ENCODE measurements at places on chromosomes 5 and 9.
A peak's percentile ranks its signal among the peaks of the same experiment; 100 is the strongest.

DNA sequence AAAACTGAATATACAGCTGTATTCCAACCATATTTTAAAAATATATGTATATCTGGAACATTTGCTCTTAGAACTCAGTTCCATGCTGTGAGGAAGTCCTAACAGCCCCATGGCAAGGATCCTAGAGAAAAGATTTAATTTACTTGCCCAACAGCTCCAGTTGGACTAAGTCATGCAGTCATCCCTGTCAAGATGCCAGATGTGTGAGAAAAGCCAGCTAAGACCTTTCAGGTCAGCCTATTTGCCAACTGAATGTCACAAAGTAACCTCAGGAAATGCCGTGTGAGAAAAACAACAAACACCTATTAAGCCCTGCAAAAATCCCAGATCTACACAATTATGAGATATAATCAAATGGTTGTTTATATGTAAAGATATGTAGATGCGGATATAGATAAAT, 416.3 kb downstream of the NR2F1-AS1 start:
- no peak for DNase-seq

- no peak for DNase-seq
These were observed 209.3 kb upstream of the NREP start for GRCh38 chr5:111966290-111966689.

GRCh38 chr5:73415617-73416016, 33.0 kb downstream of the FOXD1 start:
- DNase-seq: no peak

DNA sequence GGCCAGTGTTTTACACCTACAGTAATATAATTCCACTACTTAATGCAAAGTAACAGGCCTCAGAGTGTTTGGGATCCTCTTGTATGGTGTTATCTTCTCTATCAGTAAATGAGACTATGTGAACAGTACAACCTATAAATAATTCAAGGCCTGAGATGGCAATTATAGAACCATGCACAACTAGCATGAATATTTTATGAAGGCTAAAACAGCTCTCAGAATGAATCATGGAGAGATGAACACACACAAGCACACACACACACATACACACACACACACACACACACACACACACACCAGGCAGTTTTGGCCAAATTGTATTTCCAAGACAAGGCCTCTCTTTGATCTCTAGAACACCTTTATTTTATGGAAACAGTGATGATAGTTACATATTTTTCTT, 224.9 kb downstream of the EBF1 start:
- DNase-seq: no peak

GRCh38 chr9:129311643-129312042, 133.6 kb upstream of the IER5L start:
- DNase-seq: no peak

DNA sequence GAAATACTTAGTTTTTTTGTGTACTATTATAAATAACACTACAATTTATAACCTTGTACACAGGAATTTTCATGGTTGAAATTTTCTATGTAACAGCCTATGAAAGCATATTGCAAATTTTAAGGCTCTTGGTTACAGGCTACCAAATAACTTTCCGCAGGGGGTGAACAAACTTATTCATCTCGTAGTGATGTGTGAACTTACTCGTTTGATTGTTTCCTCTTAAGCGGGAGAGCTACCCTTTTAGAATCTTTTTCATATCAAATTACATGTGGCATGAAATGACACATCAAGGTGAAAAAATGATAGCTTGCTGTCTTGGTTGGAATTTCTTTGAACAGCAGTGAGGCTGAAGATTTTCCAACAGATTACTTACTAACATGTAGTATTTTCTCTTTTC, 90.8 kb upstream of the GNA14 start:
- DNase-seq: no peak

GRCh38 chr5:133697536-133698258, 85.4 kb upstream of the FSTL4 start:
- no peak for DNase-seq

DNA sequence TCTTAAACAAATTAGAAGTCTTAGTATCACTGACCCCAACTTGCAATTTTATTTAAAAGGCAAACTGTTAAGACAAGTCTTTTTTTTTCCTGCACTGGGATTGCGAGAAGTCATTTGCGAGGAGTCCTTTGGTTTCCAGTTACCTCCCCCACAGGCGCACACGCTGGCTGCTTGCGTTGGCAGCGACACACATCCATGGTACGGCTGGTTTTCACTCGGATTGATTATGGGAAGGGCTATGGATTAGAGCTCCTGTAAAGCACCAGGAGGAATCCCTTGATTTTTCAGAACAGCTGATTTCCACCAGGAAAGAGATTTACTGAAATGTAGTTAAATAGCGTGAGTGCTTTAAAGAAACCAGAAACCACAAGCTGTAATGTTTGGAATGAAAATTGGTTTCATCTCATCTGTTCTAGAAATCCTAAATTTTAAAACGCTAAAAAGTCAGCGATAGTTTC, 737 bp downstream of the SLC1A3 start:
- DNase-seq: no peak

- DNase-seq: no peak
These were observed 589.9 kb downstream of the ZNF608 start for GRCh38 chr5:124156415-124156996.

DNA sequence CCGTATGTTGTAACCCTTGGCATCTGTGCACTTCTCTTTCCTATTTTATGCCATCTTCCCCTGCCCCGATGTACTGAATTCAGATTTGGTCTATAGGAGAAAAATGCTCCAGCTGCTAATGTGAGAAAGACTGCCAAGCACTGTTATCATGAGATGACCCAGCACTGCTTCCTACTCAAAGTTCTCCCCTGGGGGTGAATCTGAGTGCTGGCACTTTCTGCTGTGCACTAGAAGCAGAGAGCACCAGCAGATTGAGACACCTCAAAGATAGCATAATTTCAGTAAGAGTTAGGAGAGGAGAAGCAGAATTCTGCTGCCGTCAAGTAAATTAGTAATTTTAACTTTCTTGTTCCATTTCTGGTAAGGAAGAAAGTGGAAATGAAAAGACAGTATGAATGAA, 92.8 kb upstream of the ACOT12 start:
- no peak for DNase-seq

- DNase-seq: no peak
These were observed 2.0 kb downstream of the GADD45G start for GRCh38 chr9:89606624-89607311.

GRCh38 chr5:138024117-138024516, 8.8 kb downstream of the FAM13B start:
- DNase-seq: no peak

DNA sequence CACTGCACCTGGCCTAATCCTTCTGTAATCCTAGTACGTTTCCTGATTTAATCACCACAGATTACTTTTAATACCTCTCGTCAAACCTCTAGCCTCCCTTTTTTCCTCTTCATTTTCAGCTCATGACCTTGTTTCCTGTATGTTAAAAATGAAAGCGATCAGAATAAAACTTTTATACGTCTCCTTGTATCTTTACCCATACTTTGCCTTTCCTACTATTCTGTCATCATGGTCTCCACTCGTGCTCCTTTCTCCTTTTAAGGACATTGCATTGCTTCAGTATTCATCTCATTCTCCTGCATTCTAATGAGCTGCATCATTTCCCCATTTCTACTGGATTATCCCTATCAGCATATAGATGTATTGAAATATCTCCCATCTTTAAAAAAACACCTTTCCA, 8.5 kb downstream of the CDC42SE2 start:
- no peak for DNase-seq

- DNase-seq: no peak
These were observed 181.7 kb upstream of the TLX3 start for GRCh38 chr5:171127314-171127713.

DNA sequence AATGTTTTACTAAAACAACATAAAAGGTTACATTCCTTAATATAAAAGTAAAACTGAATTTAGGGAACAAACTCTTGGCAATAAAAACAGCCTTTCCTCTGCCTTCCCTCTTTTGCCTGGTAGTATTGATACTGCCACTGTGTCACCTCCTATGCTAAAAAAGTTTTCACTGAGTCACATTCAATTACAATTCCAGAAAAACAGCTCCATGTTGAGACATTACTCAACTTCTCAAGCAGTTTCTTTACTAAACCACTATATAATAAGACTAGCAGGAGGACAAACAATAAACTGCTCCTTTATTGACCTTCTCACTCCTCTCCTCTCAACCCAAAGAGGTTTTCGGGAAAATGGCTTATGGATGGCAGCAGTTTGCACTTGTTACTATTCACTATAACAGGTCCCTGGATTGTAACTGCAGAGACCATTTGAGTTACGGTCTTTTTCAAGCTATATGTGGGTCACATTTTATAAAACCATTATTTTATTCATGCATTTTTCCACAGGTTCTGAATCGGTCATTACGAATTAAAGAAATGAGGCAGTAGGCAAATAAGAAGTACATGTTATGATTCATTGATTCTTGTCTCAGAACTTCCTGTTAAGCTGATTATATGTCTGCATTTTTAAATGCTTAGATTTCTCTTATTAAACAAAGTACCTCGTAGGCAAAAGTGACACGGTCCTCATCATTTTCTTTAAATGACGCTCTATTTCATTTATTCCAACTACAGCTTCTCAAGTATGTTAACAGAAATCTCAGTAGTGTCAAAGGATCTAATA, 2.1 kb downstream of the ZDHHC21 start:
- no peak for DNase-seq

GRCh38 chr5:170181902-170182301, 50.9 kb upstream of the C5orf58 start:
- DNase-seq: no peak

GRCh38 chr9:78167356-78167755, 68.5 kb upstream of the CEP78 start:
- DNase-seq: no peak

GRCh38 chr9:132042324-132042723, 37.3 kb downstream of the MED27 start:
- no peak for DNase-seq

DNA sequence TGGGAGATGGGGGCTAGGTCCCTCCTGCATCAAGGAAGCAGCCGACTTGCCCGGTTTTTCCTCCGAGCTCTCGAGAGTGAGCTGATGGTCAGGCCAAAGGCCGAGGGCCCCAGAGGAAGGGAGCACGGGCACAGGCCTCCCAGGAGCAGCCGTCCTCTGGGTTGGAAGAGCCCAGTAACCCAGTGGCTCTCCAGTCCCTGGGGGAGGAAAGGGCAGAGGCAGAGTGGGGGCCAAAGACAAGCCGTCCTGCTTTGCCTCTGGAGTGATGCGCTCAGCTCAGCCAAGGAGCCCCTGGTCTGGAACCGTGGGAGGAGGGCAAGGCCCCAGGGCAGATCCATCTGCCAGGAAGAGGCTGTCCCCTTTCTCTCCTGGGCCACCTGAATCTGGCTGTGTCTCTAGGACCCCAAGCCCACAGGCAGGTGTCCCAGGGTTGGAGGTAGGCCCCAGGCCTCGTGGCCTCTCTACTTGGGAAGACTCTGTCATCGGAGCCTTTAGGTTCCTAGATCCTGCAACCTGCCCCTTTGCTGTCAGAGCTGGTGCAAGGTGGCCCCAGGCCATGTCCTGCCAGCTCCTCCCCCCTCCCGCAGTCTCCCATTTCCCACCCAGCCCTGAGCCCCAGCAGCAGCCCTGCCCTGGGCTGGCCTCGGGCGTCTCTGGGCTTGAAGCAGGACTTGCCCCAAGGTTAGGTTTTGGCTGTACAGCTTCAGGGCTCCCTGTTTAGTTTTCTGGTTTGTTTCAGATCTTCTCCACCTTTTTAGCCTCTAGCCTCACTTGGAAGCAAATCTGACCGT, 224.1 kb downstream of the CACNA1B start:
- DNase-seq: peak; percentile 27

GRCh38 chr5:73339051-73339575, 109.5 kb downstream of the FOXD1 start:
- no peak for DNase-seq

GRCh38 chr9:134604834-134605233, 36.8 kb upstream of the COL5A1 start:
- no peak for DNase-seq

DNA sequence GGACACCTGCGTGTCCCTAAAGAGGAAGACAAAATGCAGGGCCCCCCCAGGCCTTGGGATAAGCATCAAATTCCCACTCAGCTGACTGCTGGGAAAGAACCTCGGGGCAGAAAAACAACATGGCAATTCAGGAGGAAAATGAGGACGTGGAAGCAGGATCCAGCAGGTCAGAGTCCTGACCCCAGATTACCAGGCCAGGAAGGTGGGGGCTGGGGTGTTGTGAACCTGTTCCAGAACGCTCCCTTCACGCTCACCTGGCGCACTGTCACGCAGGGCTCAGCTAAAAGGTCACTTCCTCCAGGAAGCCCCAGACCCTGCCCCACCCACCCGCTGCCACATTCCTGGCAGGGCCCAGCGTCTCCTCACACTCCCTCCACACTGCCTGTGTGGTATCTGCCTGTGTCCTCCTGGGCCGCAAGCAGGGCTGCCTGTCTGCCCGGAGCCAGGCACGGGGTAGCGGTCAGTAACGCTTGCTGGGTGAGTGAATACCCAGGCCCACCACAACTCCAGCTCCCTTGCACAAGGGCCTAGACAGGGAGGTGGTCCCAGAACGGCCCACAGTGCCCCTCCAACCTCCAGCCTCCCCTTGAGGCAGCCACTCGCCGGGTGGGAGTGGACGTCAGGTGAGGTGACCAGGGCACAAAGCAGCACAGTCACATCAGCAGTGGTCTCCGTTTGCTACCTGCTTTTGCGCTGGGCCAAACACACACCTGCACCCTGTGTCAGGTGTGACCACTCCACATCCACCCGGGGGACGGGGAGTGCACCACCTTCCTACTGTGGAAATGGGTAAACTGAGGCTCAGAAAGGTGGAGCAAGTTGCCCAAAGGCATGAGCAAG, 18.1 kb downstream of the VAV2 start:
- no peak for DNase-seq

GRCh38 chr5:158838781-158839180, 260.9 kb downstream of the EBF1 start:
- no peak for DNase-seq

DNA sequence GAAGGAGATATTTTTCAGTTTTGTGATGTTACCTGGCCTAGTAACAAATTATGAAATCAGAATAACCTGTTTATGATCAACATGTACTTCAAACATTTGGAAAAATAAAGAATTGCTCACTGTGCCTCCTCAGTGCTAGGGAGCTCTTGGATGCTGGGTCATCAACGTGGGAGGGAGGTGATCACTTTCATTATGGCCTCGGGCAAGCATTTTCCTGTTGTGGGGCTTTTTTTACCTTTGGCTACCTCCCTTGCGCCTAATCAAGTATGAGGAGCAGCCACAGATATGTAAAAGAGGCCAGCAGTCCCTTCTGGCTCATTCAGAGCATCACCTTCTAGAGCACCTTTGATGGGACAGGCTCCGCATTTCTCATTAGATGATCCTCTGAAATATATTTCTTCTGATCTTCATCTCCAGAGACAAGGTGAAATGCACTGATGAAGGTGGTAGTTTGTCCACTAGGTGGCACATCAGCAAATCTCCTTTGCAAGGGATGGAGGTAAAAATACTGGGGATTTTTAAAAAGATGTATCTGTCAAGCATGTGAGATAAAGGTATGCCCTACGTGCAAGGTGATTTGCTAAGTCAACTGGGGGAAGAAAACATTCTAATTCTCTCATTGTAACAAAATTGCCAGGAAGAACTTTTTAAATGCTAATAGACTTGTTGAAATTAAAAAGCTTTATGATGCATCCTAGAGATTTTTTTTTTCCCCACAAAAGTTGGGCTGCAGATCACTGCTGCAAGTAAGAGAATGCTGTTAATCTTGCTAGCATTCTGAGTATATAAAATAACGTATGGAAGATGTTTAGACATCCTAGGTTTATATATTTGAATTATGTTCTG, 218.2 kb downstream of the MAST4 start:
- DNase-seq: no peak

GRCh38 chr9:76463211-76463610, 4.2 kb downstream of the GCNT1 start:
- no peak for DNase-seq

- no peak for DNase-seq
These were observed 142.2 kb upstream of the MAP3K1 start for GRCh38 chr5:56673171-56673570.
